Stimulated activated CD8-positive, alpha-beta memory T cell treated with anti-CD3 and anti-CD28 coated beads, Interleukin-4, amount 100 ng/mL, for 1 hour (primary cell): ENCODE measurements at places on chromosomes 2 and 18.

GRCh38 chr18:37709740-37710139 lies 144.1 kb upstream of the CELF4 start:
- no peak for DNase-seq

DNA sequence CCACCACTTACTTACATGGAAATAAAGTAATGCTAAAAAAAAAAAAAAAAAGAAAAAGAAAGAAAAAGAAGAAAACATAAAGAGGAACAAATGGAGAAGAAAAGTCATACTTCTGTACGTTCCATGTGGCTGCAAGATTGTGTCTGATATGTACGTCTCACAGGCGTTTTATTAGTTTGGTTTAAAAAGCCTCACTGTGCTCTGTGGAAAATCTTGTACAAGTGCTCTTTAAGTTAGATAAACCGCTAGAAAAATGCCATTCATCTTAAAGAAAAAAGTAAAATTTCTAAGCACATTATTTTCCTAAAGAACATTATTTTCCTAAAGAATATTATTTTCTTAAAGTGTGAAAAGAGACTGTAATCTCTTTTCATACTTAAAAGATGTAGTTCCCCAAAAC lies 165.1 kb downstream of the ZNF521 start:
- DNase-seq: no peak

GRCh38 chr2:157283468-157283867 lies 26.0 kb downstream of the GALNT5 start:
- DNase-seq: no peak

GRCh38 chr2:28437149-28437835 lies 44.6 kb downstream of the FOSL2 start:
- DNase-seq: no peak

- DNase-seq: no peak
These were observed 9.6 kb downstream of the TRPM8 start for GRCh38 chr2:233926806-233927205.

DNA sequence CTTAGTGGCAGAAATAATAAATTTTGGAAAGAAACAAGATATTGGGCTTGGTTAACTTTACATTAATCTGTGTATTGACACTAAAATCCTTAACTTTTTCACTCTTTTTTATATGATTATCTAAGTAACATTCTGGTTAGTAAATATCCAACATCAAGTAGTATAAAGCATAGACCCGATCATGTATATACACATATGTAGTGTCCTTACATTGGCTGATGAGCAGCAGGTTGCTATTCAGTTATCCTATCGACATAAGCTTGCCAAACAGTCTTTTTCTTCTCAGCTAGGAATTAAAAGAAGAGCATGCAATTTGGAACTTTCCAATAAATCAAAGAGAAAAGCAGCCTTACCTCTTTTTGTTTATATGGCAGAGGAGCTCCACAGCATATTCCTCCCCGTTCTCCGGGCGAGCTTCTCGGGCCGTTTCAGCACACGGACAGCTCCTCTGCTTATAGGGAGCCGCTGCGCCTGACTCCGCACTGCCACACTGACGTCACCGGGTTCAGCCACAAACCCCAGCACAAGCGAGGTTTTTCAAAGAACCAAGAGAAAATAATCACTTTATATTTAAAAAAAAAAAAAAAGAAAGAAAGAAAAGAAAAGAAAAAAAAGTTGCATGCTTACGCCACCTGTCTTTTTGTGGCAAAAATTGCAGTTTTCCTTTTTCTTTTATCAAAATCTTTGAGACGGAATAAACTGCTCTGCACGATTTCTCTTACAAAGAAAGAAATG lies at the start of gene SCG2:
SCG2 (minus strand) TSS at position 430 of the 735 bp plus-strand sequence. CDS start 3,079 bp downstream, outside the sequence.
- no peak for DNase-seq

DNA sequence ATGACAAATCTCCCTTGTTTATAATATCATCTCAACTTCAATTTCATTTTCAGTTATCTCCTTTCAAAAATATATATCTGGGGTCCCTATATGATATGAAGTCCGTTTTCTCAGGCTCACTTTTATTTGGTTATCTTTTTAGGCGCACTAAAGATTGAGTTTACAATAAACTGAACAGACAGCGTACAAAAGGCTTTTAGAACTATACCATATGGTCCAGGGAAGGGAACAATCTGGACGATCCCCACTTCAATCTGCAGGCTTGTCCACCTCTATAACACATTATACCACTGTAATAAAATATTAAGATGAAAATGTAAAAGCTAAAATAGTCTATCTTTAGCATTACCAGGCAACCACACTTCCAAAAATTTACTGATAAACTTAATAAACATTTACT lies 289.9 kb downstream of the ZEB2 start:
- DNase-seq: no peak

- DNase-seq: no peak
These were observed 141.4 kb upstream of the LTBP1 start for GRCh38 chr2:32805104-32806095.

GRCh38 chr2:154700136-154700535 lies 1.6 kb downstream of the KCNJ3 start:
- DNase-seq: no peak
